LoVo (cell line): ENCODE measurements at places on chromosomes 7 and 10.
A peak's percentile ranks its signal among the peaks of the same experiment; 100 is the strongest.

GRCh38 chr7:120400806-120401455 lies 128.0 kb downstream of the KCND2 start:
- no peak for DNase-seq

GRCh38 chr7:105016709-105017656 lies 3.0 kb downstream of the KMT2E start:
- no peak for DNase-seq

DNA sequence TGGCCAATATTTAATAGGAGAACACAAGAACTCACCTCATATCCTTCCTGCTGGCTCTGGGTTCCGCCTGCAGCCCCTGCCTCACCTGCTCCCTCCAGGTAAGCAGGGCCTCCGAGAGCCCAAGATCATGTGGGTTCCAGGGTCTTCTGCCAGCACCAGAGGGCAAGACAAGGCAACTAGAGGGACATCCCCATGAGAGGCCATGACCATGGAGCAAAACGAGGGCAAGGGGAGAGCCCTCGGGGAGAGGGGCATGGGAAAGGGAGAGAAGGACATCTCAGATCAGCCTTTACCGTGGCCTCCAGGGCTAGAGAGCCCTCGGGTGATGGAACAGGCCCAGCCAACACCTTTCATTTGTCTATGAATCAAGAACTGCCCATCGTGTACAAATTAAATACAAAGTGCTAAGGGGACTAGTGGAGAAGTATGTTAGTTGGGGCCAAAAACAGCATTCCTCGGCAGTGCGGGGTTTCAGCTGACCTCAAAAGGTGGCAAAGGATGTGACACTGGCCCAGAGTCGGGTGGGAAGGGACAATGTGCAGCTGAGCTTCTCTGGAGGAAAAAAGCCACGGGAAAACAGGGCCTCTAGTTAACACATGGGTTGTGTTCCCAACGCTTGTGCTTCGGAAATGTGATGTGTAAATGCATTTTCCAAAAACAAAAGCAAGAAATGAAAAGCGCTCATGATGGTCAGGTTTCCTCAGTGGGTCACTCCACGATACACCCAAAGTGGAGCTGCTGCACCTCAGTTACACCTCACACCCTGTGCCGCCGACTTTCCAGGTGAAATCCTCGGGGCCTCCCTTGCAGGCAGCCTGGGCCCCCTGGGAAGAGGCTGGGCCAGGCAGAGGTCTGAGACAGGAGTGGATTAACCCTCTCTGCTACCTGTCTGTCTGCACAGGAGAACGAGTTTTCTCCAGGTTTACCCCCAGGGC lies 2.0 kb downstream of the AOC1 start:
- no peak for DNase-seq

GRCh38 chr10:128803790-128804189 lies 663.3 kb upstream of the MGMT start:
- no peak for DNase-seq

DNA sequence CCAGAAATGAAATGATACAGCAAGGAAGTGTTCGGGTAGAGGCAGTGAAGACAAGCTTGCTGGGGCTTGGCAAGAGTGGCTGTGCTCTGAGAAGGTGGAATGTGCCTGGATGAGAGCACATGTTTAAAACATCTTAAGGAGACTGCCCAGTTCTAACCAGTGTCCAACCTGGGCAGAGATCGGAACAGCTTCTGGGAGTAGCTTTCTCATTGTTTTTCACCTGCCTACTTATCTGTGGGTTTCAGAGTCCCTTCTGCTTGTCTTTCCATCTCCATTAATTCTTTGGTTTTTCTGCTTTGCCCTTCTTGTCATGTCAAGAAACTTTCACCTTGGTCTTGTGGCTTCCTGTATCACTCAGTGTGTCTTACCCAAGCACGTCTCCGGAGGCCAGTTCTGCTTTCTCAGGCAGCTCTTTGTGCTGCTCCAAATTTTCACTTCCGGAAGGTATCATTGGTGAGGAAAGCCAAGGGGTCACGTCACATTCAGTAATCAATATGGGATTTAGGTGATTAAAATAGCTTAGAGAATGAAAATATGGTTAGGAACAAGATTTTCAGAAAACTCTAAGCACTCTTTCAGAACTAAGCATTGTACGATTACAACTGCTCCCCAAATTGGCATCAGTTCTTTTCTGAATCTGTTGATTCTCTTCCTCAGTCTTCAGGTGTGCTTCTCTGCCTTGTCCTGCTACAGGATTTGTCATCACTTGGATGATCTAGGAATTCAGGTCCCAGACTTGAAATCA lies 5.5 kb upstream of the LAMB4 start:
- DNase-seq, result no peak

DNA sequence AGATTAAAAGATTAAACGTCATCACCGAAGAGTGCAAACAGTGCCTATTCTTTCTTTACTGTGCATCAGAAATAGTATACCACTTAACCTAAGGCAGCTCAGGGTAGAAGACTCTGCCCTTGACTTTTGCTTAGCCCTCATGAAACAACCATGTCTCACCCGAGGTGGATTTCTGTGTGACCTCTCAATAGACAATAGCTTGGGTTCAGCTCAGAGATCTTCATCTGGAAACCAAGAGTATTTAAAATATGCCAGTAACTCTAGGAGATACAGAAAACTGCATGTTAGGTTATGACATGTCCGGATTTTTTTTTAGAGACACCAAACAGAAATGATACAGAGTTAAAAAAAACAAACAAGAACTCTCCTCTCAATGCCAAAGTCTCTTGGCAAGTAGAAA lies 75.8 kb downstream of the JAZF1 start:
- no peak for DNase-seq

- no peak for DNase-seq
Measured at GRCh38 chr7:7138897-7139296, 43.4 kb upstream of the C1GALT1 start.

GRCh38 chr10:122981066-122981464 lies 864 bp downstream of the PSTK start:
- peak; percentile 40 for DNase-seq

DNA sequence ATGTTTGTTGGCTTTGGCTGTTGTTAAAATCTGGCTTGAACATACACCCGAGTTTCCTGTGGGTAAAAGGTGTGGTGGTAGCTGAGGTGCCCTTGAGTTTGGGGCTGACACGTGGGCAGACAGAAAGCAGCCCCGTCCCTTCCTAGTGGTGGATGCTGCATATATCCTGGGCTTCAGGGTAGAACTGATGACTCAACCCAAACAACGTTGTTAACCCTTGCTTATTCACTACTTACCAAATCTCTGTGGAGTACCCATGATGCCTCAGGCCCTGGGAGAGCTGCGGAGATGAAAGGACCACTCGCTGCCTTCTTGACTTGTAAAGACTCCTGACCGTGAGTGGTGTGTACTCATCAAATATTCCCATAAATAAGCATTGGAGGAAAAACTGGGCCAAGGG lies 245.1 kb downstream of the RAB11FIP2 start:
- DNase-seq, result no peak

DNA sequence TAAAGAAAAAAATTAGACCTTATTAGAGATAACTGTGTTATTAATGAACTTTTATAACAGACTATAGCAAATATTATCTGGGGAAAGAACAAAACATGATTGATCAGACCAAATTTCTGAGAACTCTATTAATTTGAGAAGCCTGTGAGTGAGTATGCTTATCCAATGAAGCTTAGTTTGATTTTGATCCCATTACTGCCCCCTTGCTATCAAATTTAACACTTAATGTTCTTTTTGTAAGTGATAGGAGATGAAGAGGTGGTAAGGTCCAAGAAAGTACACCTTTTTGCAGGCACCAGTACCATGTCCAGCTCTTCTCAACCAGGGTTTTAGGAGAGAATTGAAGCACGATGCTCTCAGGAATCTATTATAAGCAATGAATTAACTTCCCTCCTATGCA lies 49.9 kb downstream of the ZNF365 start:
- DNase-seq, result no peak

DNA sequence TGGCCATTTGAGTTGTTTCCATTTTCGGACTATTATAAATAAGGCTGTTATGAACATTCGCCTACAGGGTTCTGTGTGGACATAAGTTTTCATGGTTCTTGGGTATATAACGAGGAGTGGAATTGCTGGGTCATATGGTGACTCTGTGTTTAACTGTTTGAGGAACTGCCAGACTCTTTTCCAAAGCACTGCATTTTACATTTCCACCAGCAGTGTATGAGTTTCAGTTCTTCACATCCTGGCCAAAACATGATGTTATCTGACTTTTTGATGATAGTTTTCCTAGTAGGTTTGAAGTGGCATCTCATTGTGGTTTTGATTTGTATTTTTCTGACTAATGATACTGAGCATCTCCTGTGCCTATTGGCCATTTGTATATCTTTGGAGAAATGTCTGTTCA lies 5.4 kb downstream of the SUV39H2 start:
- DNase-seq, result no peak

DNA sequence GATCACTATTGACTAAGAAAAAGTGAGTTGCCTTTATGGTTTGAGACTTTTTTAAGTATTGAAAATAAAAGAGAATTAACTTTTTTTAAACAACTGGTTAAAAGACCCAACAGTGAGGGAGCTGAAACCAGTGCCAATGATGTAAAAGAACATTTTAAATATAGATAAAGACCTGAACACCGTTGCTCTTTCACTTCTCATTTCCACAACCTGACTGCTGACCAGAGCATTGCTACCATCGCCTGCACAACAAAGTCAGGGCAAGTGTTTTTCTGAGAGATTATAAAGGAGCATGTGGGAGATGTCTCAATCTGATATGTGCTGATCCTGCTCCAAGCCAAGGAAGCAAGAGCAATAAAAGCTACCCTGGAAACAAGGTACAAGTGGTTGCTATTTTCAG lies 34.7 kb downstream of the IMMP2L start:
- no peak for DNase-seq

DNA sequence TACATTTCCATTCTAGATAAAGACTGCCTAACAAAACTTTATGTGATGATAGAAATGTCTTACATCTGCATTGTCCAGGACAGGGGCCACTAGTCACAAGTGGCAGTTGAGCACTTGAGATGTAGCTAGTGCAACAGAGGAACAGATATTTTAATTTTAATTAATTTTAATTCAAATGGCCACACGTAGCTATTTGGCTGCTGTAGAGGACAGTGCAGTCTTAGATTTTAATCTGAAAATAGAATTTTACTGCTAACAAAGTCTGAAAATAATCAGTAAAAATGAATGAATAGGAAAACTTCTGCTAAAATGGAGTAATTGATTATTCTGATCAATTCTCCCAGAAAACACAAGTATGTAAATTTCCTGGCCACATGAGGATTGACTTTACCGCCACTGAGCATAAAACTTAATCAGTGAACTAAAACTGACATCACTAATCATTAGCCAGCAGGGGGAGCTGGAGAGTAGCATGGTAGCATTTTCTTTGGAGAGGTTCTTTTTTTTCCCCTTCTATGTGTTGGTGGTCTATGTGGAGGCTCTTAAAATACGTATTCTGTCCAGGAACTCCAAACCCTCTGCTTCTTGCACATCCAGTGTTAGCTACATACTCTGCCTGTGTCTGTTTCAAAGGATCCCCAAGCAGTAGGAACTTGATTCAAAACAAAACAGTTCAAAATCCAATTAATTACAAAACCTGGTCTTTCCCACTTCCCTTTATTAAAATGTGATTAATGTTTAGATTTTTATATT lies 52.1 kb downstream of the TSPAN12 start:
- peak; percentile 73 for DNase-seq

- no peak for DNase-seq
Measured at GRCh38 chr10:118957966-118958365, 71.5 kb upstream of the NANOS1 start.

GRCh38 chr10:129945941-129946760 lies 17.9 kb downstream of the EBF3 start:
- DNase-seq, result no peak

- no peak for DNase-seq
Measured at GRCh38 chr7:81957517-81957916, 187.7 kb upstream of the HGF start.

DNA sequence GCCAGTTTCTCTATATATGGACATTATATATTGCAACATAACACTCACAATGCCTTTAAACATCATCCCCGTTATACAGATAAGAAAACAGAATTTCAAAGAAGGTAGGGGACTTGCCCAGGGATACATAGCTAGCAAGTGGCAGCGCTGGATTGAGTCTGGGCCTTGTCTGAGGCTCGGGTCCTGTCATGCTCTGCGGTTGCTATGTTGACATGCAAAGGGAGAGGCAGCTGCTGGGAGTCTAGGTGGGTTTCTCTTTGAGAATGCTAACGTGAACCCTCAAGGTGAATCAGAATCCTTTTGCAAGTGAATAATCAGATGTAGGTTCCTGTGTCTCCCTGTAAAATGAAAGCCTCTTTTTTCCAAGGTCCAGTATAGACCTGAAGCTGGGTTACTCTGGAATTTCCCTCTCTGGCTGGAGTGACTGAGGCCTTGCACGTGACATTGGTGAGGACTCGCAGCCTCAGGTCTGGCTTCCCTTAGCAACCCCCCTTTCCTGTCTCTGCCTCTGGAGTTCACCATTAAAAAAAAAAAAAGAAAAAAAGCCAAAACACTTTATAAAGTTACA lies 38.9 kb downstream of the TCF7L2 start:
- no peak for DNase-seq

GRCh38 chr7:157630301-157630853 lies 293.6 kb downstream of the DNAJB6 start:
- DNase-seq, result no peak

GRCh38 chr10:43573250-43574000 lies 991 bp downstream of the ZNF239 start:
- DNase-seq, result no peak

GRCh38 chr7:111330235-111330523 lies 232.1 kb downstream of the IMMP2L start:
- no peak for DNase-seq

GRCh38 chr10:96400465-96400864 lies 41.7 kb upstream of the OPALIN start:
- DNase-seq, result no peak

- DNase-seq, result no peak
Measured at GRCh38 chr10:121453160-121453559, 145.1 kb downstream of the FGFR2 start.

GRCh38 chr7:156929789-156930539 lies 19.5 kb upstream of the NOM1 start:
- DNase-seq, result no peak

DNA sequence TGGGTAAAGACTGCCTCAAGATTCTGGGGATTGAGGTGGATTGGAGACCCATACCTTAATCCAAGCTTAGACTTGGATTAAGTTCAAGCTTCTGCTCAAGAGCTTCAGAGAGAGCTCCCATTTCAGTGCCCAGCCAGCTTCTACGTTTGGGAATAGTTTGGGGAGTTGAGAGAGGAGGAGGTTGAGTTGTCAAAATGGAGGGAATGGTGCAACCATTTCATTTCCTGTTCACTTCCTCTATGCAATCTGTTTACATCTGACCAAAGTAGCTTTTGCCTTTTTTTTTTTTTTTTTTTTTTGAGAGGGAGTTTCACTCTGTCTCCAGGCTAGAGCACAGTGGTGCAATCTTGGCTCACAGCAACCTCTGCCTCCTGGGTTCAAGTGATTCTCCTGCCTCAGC lies 65.8 kb downstream of the ENTPD1 start:
- DNase-seq, result no peak

- peak; percentile 73 for DNase-seq
Measured at GRCh38 chr7:140656548-140657515, 15.9 kb upstream of the ADCK2 start.

GRCh38 chr7:116198748-116199410 lies 11.5 kb upstream of the TES start:
- DNase-seq, result no peak
